ENCODE measurements at places on chromosomes 12 and 14. TPM values are rescaled to one million over a fixed set of nuclear protein-coding genes. Genes with fewer than 3 reads are reported as not detected.

- no peak for DNase-seq
Observed at GRCh38 chr12:68115281-68115680, 44.3 kb downstream of the IFNG start.

GRCh38 chr14:87044807-87045206, 948.2 kb downstream of the GALC start:
- no peak for DNase-seq

DNA sequence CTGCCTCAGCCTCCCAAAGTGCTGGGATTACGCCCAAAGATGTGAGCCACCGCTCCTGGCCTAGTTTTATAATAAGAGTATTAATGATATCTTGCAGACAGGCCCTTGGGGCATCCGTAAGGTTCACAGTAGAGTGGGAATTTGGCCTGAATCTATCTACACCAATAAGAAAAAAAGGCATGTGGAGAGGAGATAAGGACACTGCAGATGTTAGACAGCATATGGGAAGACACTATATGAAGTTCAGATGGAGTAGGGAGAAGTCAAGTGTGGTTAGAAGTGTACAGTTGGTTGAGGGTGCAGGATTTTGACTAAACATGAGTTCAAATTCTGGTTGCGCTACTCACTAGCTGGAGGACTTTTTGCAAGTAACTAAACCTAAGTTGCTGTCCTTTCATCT, 8.5 kb upstream of the TTC8 start:
- no peak for DNase-seq

DNA sequence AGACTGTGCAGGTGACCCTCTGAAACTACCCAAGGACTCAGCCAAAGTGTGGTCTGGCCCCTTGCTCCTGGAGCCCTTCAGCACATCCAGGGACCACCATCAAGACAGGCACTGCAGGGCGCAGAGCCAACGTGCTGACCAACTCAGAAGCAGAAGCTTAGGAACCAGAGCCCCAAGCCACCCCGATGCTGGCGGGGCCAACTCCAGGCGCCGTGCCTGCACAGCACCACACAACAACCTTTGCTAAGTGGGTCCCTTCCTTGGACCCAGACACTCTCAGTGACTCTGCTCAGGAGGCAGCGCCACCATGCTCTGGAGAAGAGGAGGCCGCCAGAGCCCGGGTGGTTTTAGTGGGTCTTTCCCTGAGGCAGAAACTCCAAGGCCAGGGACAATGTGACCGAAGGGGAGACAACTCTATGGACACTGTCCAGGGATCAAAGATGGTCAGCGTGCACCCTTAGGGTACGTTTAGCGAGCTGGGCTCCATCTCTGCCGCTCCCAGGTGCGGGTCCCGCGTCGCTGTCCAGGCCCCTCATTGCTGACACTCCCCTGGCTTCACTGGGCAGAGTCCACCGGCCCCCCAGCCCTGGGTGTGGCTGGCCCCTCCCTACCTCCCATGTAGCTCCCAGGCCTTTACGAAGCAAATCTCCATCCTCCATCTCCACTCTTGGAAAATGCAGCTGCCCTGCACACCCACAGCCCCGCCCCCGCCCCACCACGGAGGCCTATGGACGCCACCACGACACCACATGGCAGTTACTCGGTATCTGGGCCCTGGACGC, 16.1 kb downstream of the CHGA start:
- DNase-seq = no peak

Gene PTPRQ
- 0.68 TPM for total RNA-seq

Gene FOXN4
- total RNA-seq = not detected

Measured in ureter (tissue), 1 donor.